Activated CD8-positive, alpha-beta memory T cell treated with anti-CD3 and anti-CD28 coated beads, Interleukin-2, amount 10 ng/mL, durations not matched to agents 7 days and 5 days (primary cell): ENCODE measurements at places on chromosomes 3 and 15.
A peak's percentile ranks its signal among the peaks of the same experiment; 100 is the strongest.

DNA sequence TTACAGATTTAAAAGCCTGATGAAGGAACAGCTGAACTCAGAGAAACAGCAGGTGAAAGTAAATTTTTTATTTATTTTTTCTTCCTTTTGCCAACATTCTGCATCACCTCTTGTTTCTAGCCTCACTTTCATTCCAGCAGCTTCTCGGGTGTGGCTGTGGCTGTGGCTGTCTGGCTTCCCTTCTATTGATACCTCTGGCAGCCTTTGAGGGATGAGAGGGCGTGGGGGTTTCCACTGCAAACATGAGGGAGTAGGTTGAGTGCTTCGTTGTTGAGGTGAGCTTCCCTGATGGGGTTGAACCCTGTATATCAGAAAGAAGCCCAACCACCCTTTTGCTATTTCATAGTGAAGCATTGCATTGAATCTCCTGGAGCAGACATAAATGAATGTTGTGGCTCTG, 6.2 kb upstream of the TMC3 start:
- peaks cover 11% of the 10 kb centered on the region for H3K4me1 ChIP-seq
- H3K27ac ChIP-seq: no peak overlapping the region
- DNase-seq: no peak
- H3K4me3 ChIP-seq: no peak overlapping the region
- H3K36me3 ChIP-seq: no peaks in the 10 kb centered on the region

DNA sequence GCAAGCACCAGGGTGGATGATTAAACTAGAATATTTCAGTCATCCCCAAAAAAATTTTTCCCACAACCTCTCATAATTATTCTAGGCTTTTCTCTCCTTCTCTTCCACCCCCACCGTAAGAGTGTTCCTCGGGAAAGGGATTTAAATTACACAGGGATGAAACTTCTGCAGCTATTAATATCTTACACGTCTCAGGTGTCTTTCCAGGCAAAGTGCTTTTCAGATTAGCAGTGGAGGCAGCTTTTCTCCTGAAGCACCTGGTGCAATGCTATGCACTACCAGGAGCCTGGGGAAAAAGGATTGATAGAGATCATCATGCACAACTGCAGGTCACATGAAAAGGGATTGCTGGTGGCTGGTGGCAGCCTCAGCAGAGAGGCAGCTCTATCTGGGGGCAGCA, 250.4 kb downstream of the NTRK3 start:
- DNase-seq: no peak
- H3K36me3 ChIP-seq: no peaks in the 10 kb centered on the region
- H3K4me1 ChIP-seq: no peaks in the 10 kb centered on the region
- H3K4me3 ChIP-seq: no peak overlapping the region
- no peak overlapping the region for H3K27ac ChIP-seq
- no peaks in the 10 kb centered on the region for H3K27me3 ChIP-seq

GRCh38 chr3:130117933-130118332, 36.3 kb downstream of the ALG1L2 start:
- H3K36me3 ChIP-seq: no peaks in the 10 kb centered on the region
- DNase-seq: no peak
- no peaks in the 10 kb centered on the region for H3K27me3 ChIP-seq
- no peak overlapping the region for H3K27ac ChIP-seq

- H3K27me3 ChIP-seq: peaks cover 13% of the 10 kb centered on the region
- no peaks in the 10 kb centered on the region for H3K4me1 ChIP-seq
- no peak for DNase-seq
- H3K4me3 ChIP-seq: no peak overlapping the region
Observed at GRCh38 chr3:156304406-156304805, 184.0 kb downstream of the KCNAB1 start.

GRCh38 chr3:190101320-190102011, 19.2 kb downstream of the P3H2 start:
- DNase-seq: no peak
- H3K27ac ChIP-seq: no peak overlapping the region
- peaks cover 2% of the 10 kb centered on the region for H3K4me1 ChIP-seq
- peaks cover 34% of the 10 kb centered on the region for H3K27me3 ChIP-seq
- H3K4me3 ChIP-seq: peak overlapping the region; percentile 19

GRCh38 chr3:45988362-45988761, 7.3 kb downstream of the FYCO1 start:
- H3K27me3 ChIP-seq: no peaks in the 10 kb centered on the region
- peaks cover 47% of the 10 kb centered on the region for H3K36me3 ChIP-seq
- no peak overlapping the region for H3K27ac ChIP-seq
- H3K4me3 ChIP-seq: no peak overlapping the region
- DNase-seq: no peak

DNA sequence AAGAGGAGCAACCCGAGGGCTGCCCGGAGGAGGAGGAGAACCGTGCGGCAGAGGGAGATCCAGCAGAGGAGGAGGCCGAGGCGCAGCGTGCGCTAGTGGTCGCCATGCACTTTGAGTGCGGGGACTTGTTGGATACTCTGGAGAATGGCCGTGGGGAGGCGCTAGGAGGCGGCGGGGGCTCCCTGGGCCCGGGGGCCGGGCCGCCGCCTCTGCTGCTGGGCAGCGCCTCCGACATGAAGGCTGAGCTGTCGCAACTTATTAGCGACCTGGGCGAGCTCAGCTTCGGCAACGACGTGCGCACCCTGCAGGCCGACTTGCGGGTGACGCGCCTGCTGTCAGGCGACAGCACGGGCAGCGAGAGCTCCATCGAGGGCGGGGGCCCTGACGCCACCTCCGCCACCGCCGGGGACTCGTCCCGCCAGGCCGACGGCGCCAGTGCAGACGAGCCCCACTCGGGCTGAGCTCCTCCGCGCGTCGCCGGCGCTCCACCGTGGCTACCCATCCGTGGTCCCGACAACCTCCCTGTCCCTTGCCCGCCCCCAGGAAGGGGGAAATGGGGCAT, 2.0 kb downstream of the FAM43A start:
- DNase-seq: peak; percentile 88
- H3K36me3 ChIP-seq: no peaks in the 10 kb centered on the region
- peak overlapping the region; percentile 72 for H3K4me3 ChIP-seq
- peak overlapping the region; percentile 78 for H3K27ac ChIP-seq
- peaks cover 53% of the 10 kb centered on the region for H3K4me1 ChIP-seq
- H3K27me3 ChIP-seq: peaks cover 53% of the 10 kb centered on the region

GRCh38 chr15:80170596-80170995, 17.8 kb downstream of the FAH start:
- no peak for DNase-seq
- no peak overlapping the region for H3K27ac ChIP-seq
- peaks cover 19% of the 10 kb centered on the region for H3K36me3 ChIP-seq
- peaks cover 4% of the 10 kb centered on the region for H3K4me1 ChIP-seq

DNA sequence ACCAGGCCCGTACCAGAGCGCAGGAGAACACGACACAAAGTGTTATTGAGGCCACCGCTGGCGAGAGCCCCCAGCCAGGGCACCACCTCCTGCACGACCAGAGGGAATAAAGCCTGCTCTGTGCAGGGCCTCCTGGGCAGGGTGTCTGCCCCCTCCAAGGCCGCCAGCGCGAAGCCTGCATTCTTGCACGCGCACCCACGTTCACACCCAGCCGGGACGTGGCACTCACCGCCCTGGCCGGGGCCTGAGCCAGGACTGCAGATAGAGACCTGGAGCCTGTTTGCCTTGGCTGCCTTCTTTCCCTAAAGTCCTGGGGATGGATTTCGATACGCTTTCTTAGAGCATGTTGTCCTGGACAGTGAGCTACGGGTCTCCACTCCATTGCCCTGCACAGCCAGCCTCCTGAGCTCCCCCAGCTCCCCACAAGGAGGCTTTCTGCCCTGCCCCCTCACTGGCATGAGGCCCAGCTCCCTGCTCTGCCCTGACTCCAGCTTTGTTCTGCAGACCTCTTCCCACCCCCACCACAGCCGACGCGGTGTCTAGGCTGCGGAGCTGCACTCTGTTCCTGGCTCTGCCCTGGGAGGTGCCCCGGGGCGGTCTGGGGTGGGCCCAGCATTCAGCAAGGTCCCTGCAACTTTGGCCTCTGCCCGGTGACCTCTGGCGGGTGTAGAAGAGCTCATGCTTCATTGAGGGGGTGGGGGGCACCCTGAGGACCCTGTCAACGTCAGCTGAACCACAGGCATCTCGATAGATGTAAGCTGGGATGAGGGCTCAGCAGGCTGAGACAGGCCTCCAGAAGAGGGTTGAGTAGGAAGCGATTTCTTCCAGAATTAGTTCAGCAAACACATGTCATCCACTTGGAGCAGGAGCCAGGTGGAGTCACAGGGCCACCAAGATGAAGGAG, 145.0 kb downstream of the LRRK1 start:
- H3K4me1 ChIP-seq: peaks cover 2% of the 10 kb centered on the region
- no peaks in the 10 kb centered on the region for H3K36me3 ChIP-seq
- H3K4me3 ChIP-seq: no peak overlapping the region
- no peak for DNase-seq
- H3K27me3 ChIP-seq: peaks cover 8% of the 10 kb centered on the region
- H3K27ac ChIP-seq: no peak overlapping the region

GRCh38 chr3:174540116-174540908, 318.8 kb upstream of the NAALADL2 start:
- no peaks in the 10 kb centered on the region for H3K36me3 ChIP-seq
- no peak overlapping the region for H3K4me3 ChIP-seq
- H3K27me3 ChIP-seq: no peaks in the 10 kb centered on the region
- no peaks in the 10 kb centered on the region for H3K4me1 ChIP-seq
- DNase-seq: no peak

- H3K27me3 ChIP-seq: no peaks in the 10 kb centered on the region
- peak overlapping the region; percentile 63 for H3K27ac ChIP-seq
- peak; percentile 64 for DNase-seq
- H3K4me1 ChIP-seq: peaks cover 64% of the 10 kb centered on the region
Observed at GRCh38 chr3:156668073-156668763, 6.2 kb upstream of the TIPARP start.

GRCh38 chr15:39785139-39785538, 2.5 kb upstream of the FSIP1 start:
- no peak overlapping the region for H3K27ac ChIP-seq
- peaks cover 3% of the 10 kb centered on the region for H3K36me3 ChIP-seq
- no peaks in the 10 kb centered on the region for H3K27me3 ChIP-seq
- H3K4me3 ChIP-seq: no peak overlapping the region
- no peak for DNase-seq

GRCh38 chr3:131729643-131730017, 226.9 kb upstream of the MRPL3 start:
- H3K4me1 ChIP-seq: peaks cover 1% of the 10 kb centered on the region
- DNase-seq: no peak
- no peaks in the 10 kb centered on the region for H3K36me3 ChIP-seq
- H3K27me3 ChIP-seq: peaks cover 4% of the 10 kb centered on the region

DNA sequence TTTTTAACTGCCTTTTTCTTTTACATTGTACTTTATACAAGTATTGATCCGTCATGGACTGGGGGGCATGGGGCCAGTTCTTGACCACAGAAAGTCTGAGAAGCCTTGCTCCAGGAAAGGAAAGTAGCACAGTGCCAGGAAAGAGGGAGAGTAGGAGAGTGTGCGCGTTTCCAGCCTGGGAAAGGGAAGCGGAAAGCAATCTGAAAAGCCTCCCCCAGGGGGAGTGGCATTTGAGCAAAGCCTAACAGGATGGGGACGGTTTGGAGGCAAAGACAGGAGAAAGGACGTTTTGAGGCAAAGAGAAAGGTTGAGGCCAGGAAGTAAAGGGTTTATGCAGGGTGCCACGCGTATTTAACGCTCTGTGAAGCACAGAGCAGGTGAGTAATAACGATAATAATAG, 116.9 kb downstream of the RORA start:
- no peaks in the 10 kb centered on the region for H3K36me3 ChIP-seq
- H3K27ac ChIP-seq: no peak overlapping the region
- DNase-seq: no peak
- H3K4me1 ChIP-seq: no peaks in the 10 kb centered on the region

DNA sequence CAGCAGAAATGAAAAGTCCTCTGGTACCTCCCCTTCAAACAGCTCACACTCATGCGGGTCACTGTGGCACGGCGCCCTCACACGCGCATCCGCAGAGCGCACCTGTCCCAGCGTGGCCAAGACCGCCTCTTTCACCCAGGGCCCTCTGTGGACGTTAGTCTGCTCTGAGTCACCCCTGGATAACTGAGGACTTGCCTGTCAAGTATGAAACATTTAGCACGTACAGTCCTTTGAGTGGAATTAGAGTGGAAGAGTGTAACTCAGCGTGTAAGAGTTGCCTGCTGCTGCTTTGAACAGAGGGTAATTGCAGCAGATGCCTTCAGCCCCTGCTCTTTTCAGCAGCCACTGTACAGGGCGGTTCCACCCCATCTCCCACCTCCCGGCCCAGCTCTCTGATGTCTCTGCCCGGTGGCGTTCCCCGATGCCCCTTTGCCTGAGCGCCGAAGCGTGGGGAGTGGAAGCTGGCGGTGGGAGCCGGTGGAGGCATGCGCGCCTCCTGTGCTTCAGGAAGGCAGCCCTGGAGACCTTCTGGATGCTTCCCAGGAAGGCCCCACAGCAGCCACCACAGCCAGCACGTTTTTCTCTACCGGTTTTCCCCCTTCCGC, 23.0 kb downstream of the CPN2 start:
- no peak overlapping the region for H3K27ac ChIP-seq
- peaks cover 4% of the 10 kb centered on the region for H3K4me1 ChIP-seq
- peak; percentile 63 for DNase-seq
- no peak overlapping the region for H3K4me3 ChIP-seq
- H3K27me3 ChIP-seq: peaks cover 13% of the 10 kb centered on the region
- no peaks in the 10 kb centered on the region for H3K36me3 ChIP-seq

DNA sequence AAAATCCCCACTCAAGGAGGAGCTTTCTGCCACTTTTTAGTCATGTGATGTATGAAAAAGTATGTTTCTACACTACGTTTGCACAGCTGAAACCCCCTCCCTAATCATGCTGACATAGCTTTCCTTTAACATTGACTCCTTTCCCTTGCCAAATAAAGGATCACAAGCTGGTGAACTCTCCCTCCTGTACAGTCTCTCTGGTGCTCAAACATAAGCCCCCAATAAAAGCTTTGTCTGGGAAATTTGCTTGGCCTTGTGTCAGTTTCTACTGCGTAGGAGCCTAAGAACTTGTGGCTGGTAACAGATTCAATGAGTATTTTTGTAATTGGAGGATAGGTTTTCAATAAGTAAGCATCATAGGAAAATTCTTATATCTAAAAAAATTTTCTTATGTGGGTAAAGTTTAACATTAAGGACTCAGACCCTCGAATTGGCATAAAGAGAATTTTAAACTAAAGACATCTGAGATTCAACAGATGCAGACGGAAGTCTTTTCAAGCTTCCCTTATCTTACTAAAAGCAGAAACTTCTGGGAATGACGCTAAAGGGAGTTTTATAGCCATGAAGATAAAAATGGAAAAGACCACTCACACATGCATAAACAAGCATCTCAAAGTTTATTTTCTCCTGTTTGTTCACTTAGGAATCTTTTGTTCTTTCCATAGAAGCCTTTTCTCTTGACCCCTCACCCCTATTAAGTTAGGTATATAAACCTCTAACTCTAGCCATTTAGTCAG, 44.1 kb upstream of the P2RY1 start:
- H3K27me3 ChIP-seq: no peaks in the 10 kb centered on the region
- H3K36me3 ChIP-seq: no peaks in the 10 kb centered on the region
- H3K27ac ChIP-seq: no peak overlapping the region
- no peak for DNase-seq
- H3K4me3 ChIP-seq: no peak overlapping the region
- H3K4me1 ChIP-seq: no peaks in the 10 kb centered on the region

DNA sequence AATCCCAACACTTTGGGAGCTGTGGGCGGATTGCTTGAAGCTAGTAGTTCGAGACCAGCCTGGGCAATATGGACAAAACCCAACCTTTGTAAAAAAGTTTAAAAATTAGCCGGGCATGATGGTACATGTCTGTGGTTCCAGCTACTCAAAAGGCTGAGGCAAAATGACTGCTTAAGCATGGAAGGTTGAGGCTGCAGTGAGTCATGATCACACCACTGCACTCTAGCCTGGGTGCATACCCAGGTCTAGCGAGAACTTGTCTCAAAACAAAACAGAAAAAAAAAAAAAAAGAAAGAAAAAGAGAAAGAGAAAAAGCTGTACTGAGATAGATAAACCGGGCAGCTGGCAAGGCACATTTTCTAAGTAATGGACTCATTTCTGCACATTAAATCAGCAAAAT, 10.6 kb downstream of the ARPP19 start:
- peak overlapping the region; percentile 91 for H3K27ac ChIP-seq
- no peaks in the 10 kb centered on the region for H3K27me3 ChIP-seq
- H3K36me3 ChIP-seq: peaks cover 35% of the 10 kb centered on the region
- peak; percentile 89 for DNase-seq
- H3K4me1 ChIP-seq: peaks cover 68% of the 10 kb centered on the region
- H3K4me3 ChIP-seq: peak overlapping the region; percentile 42
